Stimulated activated CD8-positive, alpha-beta memory T cell treated with anti-CD3 and anti-CD28 coated beads, Interleukin-4, amount 100 ng/mL, for 4 hours (primary cell): ENCODE measurements at places on chromosomes 7 and 10.

DNA sequence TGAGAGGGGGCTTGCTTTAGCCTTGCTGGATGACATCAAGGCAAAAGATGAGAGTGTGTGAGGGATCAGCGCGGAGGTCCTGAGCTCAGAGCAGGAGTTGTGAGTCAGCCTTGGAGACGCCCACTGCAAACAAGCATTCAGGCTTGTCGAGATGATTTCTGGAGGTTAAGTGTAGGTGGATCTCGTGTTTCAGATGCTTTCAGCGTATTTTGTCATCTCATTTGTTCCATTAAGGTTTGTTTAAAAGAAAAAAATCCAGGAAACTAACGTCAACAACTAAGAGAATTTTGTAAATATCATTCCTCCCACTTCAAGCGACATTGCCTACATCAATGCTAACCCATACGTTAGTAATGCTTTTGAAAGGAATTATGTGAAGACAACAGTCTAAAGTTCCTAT, 715.4 kb upstream of the NRP1 start:
- DNase-seq, result no peak

DNA sequence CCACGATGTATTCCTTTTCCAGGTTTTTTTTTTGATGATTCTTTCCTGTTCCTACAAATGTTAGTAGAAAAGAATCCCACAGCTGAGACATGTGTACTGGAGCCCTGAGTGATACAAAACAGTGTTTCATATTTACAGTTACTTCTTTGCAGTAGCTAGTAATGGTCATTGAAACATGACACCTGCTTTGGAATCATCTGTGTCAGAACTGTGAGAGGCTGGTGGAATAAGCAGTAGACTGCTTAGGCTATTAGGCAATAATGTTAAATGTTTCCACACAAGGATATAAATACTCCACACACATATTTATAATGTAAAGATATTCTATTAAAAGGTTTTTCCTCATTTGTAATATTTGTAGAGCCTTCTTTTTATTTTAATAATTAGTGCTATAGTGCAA, 394.0 kb downstream of the THSD7A start:
- no peak for DNase-seq

DNA sequence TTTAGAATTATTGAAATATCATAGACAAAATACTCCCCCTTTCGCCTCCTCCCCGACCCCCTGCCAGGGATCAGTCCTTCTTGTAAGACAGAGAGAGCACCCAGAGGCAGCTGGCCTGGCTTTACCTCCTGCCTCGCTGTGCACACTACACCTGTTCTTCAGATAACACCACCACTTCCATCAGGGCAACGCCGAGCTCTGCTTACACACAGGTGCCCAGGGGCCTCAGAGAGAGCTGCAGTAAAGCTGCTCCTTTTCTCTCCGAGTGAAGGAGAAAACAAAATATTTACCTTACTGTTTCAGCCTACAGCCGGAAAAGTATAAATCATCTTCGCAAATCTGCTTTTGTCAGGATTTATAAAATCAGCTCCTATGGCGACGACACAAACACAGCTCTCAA, 80.7 kb downstream of the HIPK2 start:
- no peak for DNase-seq

DNA sequence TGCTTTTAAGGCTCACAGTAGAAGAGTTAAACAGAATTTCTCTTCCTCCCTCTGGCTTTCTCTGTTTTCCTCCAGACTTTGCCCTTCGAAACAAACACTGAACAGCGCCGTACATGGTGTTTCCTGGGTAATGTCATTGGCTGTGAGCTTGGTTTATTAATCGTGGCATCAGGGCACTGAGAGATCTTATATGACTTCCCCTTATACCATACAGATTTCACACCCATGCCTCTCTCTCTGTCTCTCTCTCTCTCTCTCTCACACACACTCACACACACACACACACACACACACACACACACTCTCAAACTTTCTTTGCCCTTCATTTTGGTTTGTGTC, 195.5 kb downstream of the CREB5 start:
- DNase-seq, result no peak

DNA sequence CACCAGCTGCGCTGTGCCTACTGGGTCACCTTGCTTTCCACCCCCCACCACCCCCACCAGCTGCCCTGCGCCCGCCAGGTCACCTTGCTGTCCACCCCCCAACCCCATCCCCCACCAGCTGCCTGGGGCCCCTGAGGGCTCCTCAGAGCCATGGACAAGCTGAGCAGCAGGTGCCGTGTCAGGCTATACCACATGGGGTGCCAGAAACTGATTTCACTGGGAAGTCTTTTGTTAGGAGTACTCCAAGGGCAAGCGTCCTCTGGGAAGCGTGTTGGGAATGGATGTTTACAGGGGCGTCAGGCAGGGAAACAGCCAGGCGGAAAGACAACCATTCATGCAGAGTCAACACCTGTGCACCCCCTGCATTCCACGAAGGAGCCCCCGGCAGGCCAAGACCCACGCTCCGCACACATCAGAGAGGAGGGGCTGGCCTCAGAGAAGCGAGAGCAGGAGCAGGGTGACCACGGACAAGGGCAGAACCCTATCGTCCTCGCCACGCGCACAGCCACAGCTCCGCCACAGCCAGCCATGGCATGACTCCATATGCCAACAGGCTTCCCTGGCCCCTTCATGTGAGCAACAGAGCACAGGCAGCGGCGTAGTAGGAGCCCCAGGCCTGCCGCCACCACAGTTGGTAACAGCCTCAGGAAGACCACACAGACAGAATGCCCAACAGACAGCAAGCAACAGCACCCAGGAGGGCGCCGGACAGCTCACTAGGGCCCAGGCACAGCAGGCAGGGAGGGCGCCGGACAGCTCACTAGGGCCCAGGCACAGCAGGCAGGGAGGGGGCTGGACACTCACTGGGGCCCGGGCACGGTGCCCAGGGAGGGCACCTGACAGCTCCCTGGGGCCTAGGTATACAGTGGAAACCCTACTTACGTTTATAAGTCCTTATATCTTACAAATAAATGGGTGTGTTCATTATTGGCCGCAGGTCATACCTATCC, 180.8 kb downstream of the MAD1L1 start:
- DNase-seq, result no peak

DNA sequence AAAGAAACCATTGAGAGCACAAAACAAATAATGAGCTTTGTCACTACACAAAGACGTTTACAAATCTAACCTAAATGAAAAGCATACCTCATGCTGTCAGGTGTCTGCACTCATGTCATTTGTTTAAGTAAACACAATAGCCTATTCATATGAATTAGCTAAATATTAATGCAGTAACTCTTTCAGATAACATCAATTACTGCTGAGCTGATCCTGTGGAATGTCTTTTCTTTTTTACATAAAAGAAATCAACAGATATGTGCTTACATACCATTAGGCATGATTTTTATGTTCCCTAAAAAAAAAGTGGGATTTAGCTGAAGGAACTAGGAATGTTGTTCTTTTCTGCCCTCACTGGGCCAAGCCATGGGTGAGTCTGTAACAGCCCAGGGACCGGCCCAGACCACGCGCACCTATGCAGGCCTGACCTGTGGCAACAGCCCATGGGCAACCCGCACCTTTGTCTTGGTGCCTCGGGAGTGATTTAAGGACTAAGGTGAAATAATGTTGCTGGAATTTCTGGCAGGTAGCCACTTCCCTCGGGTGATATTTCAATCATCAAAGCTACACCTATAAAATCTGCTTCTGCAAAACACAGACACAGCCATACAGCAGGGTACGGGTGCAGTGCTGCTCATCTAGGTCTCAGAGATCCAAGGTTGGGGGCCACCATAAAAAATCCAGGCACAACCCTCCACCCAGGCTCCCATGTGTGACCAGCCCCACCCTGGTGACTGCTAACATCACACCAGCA, 44.6 kb downstream of the FGFR2 start:
- no peak for DNase-seq

GRCh38 chr10:91210014-91210413, 10.4 kb upstream of the PCGF5 start:
- DNase-seq, result no peak

DNA sequence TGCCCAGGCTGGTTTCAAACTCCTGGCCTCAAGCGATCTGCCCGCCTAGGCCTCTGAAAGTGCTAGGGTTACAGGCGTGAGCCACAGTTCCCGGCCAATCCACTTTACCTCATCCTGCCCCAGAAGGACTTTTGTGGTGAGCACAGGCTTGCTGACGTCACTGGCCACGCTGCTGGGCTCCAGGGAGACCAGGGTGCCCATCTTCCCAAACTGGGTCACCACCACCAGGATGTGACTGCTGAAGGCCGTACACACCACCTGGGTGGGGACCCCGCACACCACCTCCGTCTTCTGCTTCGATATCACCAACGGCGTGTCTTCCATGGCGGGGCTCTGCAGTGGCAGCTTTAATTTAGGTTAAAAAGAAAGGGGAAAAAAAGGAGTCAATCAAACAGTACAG, 816 bp downstream of the PSMG3 start:
- DNase-seq, result no peak

- no peak for DNase-seq
Observed at GRCh38 chr10:120768227-120768626, 82.9 kb upstream of the WDR11 start.

GRCh38 chr10:60896033-60896432, 48.0 kb downstream of the RHOBTB1 start:
- no peak for DNase-seq

GRCh38 chr7:43528576-43529354, 54.1 kb upstream of the STK17A start:
- DNase-seq, result no peak

- DNase-seq, result no peak
Observed at GRCh38 chr10:96500050-96500449, 13.7 kb downstream of the TLL2 start.

DNA sequence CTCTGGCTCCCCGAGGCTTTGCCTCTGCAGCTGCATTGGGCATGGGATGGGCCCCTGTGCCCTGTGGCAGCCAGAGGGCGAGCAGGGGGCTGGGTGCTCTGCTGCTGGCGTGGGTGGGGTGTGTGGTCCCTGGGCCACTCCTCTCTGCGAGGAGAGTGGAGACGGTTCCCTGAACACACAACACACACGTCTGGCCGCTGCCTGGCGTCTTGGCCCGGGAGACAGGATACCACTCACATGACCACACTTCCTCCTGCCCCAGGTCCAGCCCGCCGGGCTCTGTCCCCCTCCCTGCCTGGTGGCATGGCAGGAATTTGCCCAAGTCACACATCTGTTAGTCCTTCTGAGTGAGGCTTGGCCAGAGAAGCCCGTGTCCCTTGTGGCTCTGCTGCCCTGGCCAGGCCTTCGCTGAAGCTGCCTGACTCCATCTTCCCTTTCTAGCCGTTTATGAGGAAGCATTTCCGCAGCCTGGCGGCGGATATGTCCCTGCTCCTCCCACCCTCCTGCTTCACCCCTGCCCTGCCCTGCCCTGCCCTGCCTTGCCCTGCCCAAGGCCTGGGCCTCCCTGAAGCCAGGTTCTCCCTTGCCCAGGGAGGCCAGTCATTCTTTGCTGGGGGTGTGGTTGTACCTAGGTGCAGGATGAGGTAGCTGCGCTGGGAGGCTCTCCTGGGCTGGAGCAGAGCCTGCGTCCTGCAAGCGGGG, 3.0 kb downstream of the BRI3 start:
- DNase-seq, result no peak

DNA sequence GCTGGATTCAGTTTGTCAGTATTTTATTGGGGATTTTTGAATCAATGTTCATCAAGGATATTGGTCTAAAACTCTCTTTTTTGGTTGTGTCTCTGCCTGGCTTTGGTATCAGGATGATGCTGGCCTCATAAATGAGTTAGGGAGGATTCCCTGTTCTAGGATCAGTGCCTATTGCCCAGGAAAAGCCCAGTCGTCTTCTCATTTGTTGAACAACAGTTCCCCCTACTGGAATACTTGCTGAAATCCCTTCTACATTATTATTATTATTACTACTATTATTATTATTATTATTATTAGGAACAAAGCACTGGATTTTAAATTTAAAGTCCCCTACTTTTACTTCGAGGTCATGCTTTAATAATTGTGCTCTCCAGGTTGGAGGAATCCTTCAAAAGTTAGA, 528.9 kb downstream of the MAGI2 start:
- no peak for DNase-seq

- DNase-seq, result no peak
Observed at GRCh38 chr10:113168584-113168983, 218.5 kb downstream of the TCF7L2 start.

DNA sequence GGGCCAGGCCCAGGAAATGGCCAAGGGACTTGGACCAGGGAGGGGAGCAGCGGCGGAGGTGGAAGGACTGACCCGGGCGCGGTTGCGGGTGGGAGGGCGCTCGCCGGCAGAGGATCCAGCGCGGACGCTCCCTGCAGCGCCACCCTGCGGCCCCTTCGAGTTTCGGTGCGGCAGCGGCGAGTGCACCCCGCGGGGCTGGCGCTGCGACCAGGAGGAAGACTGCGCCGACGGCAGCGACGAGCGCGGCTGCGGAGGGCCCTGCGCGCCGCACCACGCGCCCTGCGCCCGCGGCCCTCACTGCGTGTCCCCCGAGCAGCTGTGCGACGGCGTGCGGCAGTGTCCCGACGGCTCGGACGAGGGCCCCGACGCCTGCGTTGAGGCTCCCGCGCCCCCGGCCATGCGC, 16.8 kb upstream of the ZNF467 start:
- no peak for DNase-seq

- DNase-seq, result no peak
Observed at GRCh38 chr7:39623732-39624441, 515 bp downstream of the RALA start.

GRCh38 chr10:5619362-5620211, 46.8 kb downstream of the ASB13 start:
- DNase-seq, result no peak

GRCh38 chr7:37365405-37365804, 83.3 kb downstream of the ELMO1 start:
- no peak for DNase-seq

DNA sequence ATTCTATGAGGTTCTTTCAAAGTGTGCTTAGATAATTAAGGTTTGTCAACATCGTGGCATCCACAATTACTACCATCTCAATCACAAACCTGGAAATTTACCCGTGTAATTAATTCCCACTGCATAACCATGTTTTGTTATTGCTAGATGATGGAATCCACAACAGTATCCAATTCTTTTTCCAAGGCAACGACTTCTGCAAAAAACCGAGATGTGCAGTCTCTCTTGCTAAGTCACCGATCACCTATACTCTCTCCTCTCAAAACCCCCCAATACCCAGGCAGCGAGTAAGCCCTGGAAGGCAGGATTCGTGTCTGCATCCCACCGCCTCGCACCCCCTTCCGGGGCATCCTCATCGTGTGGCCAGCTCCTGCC, 678 bp upstream of the EIF4H start:
- DNase-seq, result no peak

DNA sequence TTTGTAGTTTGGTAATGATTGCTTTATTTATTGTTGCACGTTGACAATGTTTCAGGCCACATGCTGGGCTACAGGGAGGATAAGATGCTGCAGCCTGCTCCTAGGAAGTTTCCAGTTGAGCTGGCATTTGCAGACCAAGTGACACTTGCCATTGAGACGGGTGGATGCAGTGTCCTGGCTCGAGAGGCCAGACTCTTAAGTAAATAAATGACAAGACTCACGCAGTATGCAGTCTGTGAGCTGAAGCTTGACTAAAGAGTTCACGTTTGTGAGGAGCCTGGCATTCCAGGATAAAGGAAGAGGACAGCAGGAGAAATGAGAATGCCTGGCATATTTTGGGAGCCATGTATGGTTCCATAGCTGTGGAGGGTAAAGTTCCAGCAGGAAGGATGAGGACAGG, 105.8 kb downstream of the BAMBI start:
- DNase-seq, result no peak

GRCh38 chr7:51121931-51122425, 194.6 kb downstream of the COBL start:
- no peak for DNase-seq
